ENCODE measurements at places on chromosomes 12 and 14. TPM values are rescaled to one million over a fixed set of nuclear protein-coding genes. Genes with fewer than 3 reads are reported as not detected.

GRCh38 chr14:29822430-29822709 lies 105.3 kb downstream of the PRKD1 start:
- DNase-seq, result no peak
- no peak overlapping the region for H3K27ac ChIP-seq
- peak overlapping the region; percentile 23 for H3K4me3 ChIP-seq
- H3K36me3 ChIP-seq, result no peaks in the 10 kb centered on the region
- H3K27me3 ChIP-seq, result no peaks in the 10 kb centered on the region

GRCh38 chr12:1369938-1370500 lies 224.4 kb downstream of the FBXL14 start:
- peaks cover 30% of the 10 kb centered on the region for H3K36me3 ChIP-seq
- no peak overlapping the region for H3K27ac ChIP-seq
- no peak overlapping the region for H3K4me3 ChIP-seq
- DNase-seq, result no peak

DNA sequence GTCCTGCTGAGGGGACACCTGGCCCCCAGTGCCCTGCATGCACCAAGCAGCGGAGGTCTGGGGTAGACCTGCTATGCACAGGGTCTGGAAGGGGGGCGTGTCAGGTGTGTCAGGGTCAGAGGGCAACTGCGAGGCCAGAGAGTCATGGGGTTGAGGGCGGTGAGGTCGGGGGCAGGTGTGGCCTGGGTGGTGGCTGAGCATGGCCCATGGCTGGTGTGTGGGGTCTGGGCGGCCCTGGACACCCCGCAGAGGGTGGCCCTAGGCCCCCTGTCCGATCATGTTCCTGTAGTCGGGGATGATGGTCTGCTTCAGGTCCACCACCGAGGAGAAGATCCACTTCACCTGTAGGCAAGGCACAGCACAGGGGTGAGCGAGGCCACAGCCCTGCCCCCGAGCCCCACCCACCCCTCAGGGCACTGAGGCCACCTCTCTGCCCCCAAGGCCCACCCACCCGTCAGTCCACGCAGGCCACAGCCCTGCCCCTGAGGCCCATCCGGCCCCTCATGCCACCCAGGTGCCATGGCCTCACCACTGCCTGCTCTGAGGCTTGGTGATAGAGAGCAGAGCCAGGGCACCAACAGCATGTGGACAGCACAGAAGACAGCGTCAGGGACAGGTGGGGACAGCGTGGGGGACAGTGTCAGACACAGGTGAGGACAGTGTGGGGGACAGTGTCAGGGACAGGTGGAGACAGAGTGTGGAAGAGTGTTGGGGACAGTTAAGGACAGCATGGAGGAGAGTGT lies 211.3 kb downstream of the TMEM121 start:
- DNase-seq, result no peak
- no peaks in the 10 kb centered on the region for H3K4me1 ChIP-seq
- H3K27ac ChIP-seq, result no peak overlapping the region
- no peak overlapping the region for H3K4me3 ChIP-seq
- H3K27me3 ChIP-seq, result no peaks in the 10 kb centered on the region

DNA sequence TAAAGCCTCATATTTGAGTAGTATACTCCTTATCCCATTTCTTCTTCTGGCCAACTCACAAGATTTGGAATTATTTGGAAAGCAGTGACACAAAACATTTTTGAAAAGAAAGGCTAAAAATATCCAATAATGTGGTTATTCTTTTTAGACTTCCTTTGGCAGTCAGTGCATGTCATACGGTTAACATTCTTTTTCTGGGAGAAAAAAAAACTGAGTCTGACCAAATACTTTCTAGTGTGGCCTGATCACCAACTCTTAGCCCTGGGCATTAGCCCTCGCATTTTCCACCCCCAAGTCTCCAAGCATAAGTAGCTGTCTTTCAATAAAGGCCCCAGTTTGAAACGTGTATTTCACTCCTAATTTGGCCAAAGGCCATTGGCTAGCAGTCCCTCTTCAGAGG lies 5.9 kb downstream of the RASSF3 start:
- no peak for DNase-seq
- no peaks in the 10 kb centered on the region for H3K27me3 ChIP-seq
- peaks cover 13% of the 10 kb centered on the region for H3K36me3 ChIP-seq
- no peak overlapping the region for H3K4me3 ChIP-seq
- H3K27ac ChIP-seq, result peak overlapping the region; percentile 25

Gene CLEC2D
- total RNA-seq, result 9.2 TPM

Gene DBX2
- total RNA-seq, result 0.10 TPM

Gene FANCM
- 5.4 TPM for total RNA-seq

- H3K27me3 ChIP-seq, result peaks cover 13% of the 10 kb centered on the region
- H3K27ac ChIP-seq, result no peak overlapping the region
- no peaks in the 10 kb centered on the region for H3K4me1 ChIP-seq
- H3K36me3 ChIP-seq, result no peaks in the 10 kb centered on the region
- DNase-seq, result no peak
These were observed 23.2 kb upstream of the LYZ start for GRCh38 chr12:69324797-69325466.

GRCh38 chr14:39488600-39488999 lies 56.4 kb upstream of the FBXO33 start:
- H3K27ac ChIP-seq, result no peak overlapping the region
- DNase-seq, result no peak
- H3K4me1 ChIP-seq, result no peaks in the 10 kb centered on the region
- no peaks in the 10 kb centered on the region for H3K36me3 ChIP-seq
- H3K4me3 ChIP-seq, result no peak overlapping the region

DNA sequence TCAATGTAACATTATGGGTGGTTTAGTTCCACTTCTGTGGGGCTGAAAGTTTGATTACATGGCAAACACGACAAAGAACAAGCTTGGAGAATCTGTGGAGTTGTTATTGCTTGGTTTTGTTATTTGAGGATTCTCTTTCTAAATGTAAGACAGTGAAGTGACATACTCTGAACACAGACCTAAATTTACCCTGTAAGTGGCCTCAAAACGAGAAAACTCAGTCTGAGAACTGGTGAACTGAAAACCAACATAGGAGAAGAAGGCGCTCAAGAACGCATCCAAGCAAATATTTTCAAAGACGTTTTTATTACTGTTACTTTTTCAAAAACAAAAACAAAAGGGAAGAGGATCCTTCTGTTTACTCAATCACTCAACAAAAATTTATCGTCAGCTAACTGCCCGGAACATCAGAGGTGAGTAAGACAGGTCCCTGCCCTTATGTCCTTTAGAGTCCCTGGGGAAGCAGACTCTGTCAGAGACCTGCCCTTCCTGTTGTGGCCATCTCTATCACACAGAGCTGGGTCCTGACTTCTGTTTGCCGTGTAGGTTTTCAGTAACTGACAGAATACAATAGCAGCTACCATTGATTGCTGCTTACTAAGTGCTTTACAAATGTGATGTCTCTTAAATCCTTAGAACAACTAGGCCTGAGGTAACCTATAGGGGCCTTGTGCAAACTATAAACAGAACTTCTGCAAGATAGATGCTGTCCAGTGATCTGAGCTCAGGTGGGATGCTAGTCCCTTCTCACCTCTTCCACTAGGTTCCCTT lies 79.3 kb upstream of the C12orf71 start:
- DNase-seq, result no peak
- peaks cover 3% of the 10 kb centered on the region for H3K36me3 ChIP-seq
- no peak overlapping the region for H3K27ac ChIP-seq

- H3K27me3 ChIP-seq, result no peaks in the 10 kb centered on the region
- no peaks in the 10 kb centered on the region for H3K4me1 ChIP-seq
- DNase-seq, result no peak
- H3K36me3 ChIP-seq, result no peaks in the 10 kb centered on the region
- no peak overlapping the region for H3K27ac ChIP-seq
- H3K4me3 ChIP-seq, result no peak overlapping the region
These were observed 11.2 kb upstream of the IFNG start for GRCh38 chr12:68170726-68171125.

Gene EGLN3
- total RNA-seq, result 13.2 TPM

DNA sequence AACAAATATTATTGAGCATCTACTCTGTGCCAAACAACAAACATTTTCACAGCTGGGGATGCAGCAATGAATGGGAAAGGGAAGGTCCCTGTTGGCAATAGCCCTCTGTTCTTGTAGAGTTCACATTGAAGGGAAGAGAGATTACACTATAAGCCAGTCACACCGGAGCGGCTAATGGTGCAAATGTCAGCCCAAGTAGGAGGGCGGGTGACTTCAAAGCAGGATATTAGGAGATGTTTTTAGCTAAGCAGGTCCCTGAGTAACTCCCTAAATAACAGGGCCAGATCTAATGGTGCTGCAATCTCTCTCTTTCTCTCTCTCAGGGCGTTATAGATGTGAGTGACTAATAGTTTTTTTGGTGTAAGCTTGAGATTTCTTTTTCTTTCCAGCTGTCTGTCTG lies 30.7 kb downstream of the FLVCR2 start:
- peaks cover 7% of the 10 kb centered on the region for H3K36me3 ChIP-seq
- H3K4me1 ChIP-seq, result peaks cover 8% of the 10 kb centered on the region
- no peak overlapping the region for H3K27ac ChIP-seq
- no peak for DNase-seq
- H3K4me3 ChIP-seq, result no peak overlapping the region

GRCh38 chr14:61462566-61463193 lies 141.3 kb downstream of the PRKCH start:
- no peaks in the 10 kb centered on the region for H3K27me3 ChIP-seq
- H3K27ac ChIP-seq, result no peak overlapping the region
- peaks cover 28% of the 10 kb centered on the region for H3K4me1 ChIP-seq
- no peak for DNase-seq
- peak overlapping the region; percentile 55 for H3K4me3 ChIP-seq

Gene HPD
- not detected for total RNA-seq

GRCh38 chr12:96249196-96250118 lies 55.3 kb downstream of the ELK3 start:
- peak; percentile 60 for DNase-seq
- H3K4me3 ChIP-seq, result no peak overlapping the region
- H3K4me1 ChIP-seq, result peaks cover 9% of the 10 kb centered on the region
- no peak overlapping the region for H3K27ac ChIP-seq

- H3K4me1 ChIP-seq, result peaks cover 15% of the 10 kb centered on the region
- no peaks in the 10 kb centered on the region for H3K36me3 ChIP-seq
- H3K27ac ChIP-seq, result no peak overlapping the region
- H3K4me3 ChIP-seq, result no peak overlapping the region
- H3K27me3 ChIP-seq, result peaks cover 4% of the 10 kb centered on the region
- DNase-seq, result no peak
These were observed 16.1 kb downstream of the PLEK2 start for GRCh38 chr14:67395876-67396189.

Gene MYF5
- not detected for total RNA-seq

Gene ZNF385A
- 47.3 TPM for total RNA-seq

GRCh38 chr14:105163040-105163742 lies 5.4 kb downstream of the JAG2 start:
- no peaks in the 10 kb centered on the region for H3K4me1 ChIP-seq
- no peak for DNase-seq
- H3K36me3 ChIP-seq, result no peaks in the 10 kb centered on the region

Gene REM2
- 2.0 TPM for total RNA-seq

DNA sequence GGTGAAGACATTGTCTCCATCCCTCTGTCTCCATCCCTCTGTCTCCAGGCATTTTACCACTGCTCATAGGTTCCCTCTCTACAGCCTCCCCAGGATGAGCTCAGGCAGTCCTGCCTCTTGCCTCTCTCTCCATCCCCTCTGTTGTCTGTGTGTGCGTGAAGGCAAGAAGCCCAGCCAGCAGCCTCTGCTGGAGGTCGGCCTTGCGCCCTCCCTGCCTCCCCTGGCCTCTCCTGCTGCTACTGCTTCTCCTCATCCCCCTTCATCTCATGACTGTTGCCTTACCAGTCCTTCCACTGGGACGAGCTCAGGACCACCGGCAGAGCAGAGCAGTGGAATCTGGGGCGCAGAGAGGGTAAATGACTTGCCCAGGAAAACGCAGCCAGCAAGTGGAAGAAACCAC lies 3.2 kb downstream of the KRT80 start:
- H3K4me3 ChIP-seq, result no peak overlapping the region
- peaks cover 21% of the 10 kb centered on the region for H3K4me1 ChIP-seq
- no peak for DNase-seq
- no peak overlapping the region for H3K27ac ChIP-seq
- H3K36me3 ChIP-seq, result no peaks in the 10 kb centered on the region
- no peaks in the 10 kb centered on the region for H3K27me3 ChIP-seq

Gene ABCD2
- 0.12 TPM for total RNA-seq

GRCh38 chr14:77175843-77176242 lies 5.8 kb upstream of the TMEM63C start:
- no peak overlapping the region for H3K27ac ChIP-seq
- H3K36me3 ChIP-seq, result no peaks in the 10 kb centered on the region
- peaks cover 49% of the 10 kb centered on the region for H3K27me3 ChIP-seq

Gene BEGAIN
- total RNA-seq, result 3.0 TPM

Gene NEUROD4
- total RNA-seq, result 3.3 TPM

DNA sequence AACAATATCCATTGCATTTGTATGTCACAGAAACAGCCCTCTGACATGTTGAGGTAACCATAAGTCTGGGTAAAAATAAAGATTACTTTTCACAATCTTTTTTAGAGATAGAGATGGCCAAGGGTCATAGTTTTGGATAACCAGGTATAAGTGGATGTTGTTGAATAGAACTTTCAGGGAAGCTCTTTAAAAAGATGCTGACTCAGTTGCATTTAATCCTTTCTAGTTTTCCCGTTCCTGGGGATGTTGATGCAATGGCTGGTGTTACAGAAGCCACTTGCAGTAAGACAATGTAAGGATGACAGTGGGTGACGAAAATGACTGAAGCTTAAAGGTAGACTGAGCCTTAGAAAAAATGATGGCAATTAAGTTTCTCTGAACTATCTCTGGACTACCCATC lies 1473.7 kb downstream of the AACS start:
- no peak for DNase-seq
- H3K27me3 ChIP-seq, result peaks cover 29% of the 10 kb centered on the region
- no peak overlapping the region for H3K27ac ChIP-seq
- H3K4me1 ChIP-seq, result peaks cover 14% of the 10 kb centered on the region

DNA sequence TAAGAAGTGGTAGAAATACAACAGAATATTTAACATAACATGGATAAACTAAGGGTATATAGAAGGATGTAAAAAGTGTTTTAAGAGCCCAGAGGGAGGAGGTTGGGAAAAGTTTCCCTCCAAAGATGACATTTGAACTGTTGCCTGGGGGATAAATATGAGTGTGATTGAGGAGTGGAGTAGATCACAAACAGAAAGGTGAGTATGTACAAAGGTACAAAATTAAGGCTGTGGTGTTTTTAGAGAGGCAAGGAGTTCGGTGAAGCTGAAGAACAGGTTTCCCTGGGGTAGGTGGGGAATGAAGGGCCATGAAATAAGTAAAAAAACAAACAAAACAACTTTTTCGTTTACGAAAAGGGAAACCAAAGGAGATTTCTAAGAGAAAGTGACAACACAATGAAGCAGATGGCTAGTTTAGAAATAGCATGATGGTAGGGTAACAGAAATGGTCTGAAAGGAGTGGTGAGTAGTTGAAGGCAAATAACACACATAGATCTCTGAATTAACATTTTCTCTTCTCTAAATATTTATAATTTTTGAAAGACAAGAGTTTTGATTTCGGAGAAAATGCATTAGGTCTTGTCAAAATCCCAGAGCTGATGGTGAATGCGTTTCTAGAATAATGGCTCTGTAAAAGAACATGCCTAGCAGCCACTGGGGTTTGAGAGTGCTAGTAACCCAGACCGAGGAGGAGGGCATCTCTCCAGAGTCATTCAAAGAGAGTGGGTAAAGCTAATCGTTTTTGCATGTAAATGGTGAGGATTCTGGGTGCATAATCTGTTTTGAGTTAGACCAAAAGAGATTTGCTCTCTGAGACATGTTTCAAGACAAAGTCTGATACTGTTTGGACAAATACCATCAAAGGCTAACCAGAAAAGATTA lies 240.4 kb upstream of the DCN start:
- H3K27ac ChIP-seq, result peak overlapping the region; percentile 82
- H3K27me3 ChIP-seq, result no peaks in the 10 kb centered on the region
- H3K36me3 ChIP-seq, result no peaks in the 10 kb centered on the region
- peaks cover 25% of the 10 kb centered on the region for H3K4me1 ChIP-seq
- H3K4me3 ChIP-seq, result peak overlapping the region; percentile 75
